ENCODE measurements at places on chromosomes 1 and 21.

DNA sequence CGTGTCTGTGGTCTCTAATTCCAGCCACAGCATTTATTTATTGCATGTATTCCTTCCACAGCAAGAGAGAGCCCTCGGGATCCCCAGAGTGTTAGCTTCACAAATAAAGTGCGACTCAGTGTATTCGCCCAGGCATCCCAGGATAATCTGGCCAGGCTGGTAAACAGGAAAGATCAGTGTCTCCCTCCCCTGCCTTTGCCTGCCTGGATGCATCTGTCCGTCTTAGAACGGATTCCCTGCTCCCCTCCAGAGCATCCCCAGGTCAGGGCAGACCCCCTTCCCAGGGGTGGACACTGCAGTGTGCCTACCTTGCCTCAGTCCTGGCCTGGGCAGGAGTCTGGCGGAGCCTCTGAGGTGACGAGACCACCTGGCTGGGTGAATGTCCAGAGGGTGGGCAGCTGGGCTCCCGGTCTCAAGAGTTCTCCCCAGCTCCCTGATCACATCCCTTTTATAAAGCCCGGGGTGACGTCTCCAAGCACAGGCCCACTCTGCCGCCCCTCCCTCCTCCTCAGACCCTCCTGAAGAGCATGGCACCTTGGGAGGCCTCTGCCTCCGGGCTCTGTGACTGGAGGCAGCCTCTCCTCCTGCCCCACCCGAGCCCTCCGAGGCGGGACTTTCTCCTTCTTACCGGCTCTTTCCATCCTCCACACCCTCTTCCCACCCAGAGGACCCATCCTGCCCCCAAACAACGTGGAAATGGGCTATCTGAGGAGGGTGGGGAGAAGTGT is at the start of gene KISS1:
Gene KISS1 (minus strand): TSS at position 424 of the 728 bp plus-strand sequence. CDS start 3,615 bp downstream, outside the sequence.
- DNase-seq: no peak

DNA sequence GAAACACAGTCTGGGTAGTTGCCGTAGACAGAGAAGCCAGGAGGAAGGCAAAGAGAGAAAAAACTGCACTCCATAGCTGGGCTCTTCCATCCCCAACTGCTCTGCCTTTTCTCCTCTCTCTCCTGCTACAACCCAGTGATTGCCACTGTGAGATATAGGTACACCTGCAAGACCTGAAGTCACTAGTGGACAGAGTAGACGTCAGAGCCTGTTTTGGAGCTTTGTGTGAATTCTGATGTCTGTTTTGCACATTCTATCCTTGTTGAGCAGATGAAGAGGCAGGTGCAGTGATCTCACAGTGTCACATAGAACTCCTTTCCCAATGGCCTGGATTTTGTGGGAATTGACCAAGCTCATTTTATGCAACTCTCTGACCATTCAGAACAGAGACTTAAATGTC is 2.2 kb downstream of the HAO2 start:
- no peak for DNase-seq

DNA sequence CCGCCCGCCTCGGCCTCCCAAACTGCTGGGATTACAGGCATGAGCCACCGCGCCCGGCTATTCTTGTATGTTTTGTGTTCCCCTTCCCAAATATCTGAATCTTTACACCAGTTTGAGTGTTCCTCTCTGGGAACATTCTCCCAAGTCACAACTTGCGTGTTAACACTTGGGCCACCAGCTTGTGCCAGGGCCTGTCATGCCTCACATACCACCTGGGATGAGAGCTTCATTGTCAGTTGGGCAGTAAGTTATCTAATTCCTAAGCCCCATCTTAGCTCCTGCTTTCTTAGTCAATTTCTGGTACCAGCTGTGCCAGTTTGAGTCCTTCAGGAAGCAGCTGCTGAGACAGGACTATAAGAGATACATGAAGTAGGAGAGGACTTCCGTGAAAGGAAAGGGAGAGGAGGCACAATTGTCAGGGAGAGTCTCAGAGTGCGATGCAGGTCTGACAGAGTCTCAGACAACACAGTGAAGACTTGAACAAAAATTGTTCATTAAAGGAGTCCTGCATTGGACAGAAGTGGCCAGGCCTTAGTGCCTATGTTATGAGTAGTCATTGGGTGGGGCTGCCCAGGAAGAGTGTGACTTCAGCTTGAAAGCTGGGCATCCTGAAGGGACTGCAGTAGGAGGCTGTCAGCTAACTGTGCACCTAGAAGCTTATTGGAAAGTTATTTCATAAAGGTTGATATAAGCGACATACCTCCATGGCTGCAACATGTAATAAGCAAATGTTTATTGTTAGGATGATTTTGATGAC is 17.3 kb downstream of the ZFYVE9 start:
- DNase-seq: no peak

DNA sequence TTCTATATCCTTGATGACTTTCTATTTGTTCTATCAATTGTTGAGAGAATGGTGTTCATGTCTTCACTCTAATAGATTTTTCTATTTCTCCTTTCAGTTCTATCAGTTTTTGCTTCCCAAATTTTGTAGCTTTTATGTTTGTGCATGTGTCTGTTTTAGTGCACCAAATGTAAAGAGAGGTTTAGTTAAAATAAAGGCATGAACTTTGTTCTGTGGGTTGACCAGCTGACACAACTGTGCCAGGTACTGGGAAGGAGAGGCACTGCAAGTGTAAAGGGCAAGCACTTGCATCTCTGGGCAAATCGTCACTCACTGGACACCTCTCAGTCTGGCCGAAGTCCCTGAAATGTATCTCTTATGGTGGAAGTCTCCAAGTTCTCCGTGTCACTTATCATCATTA is 38.6 kb upstream of the ABCD3 start:
- no peak for DNase-seq

DNA sequence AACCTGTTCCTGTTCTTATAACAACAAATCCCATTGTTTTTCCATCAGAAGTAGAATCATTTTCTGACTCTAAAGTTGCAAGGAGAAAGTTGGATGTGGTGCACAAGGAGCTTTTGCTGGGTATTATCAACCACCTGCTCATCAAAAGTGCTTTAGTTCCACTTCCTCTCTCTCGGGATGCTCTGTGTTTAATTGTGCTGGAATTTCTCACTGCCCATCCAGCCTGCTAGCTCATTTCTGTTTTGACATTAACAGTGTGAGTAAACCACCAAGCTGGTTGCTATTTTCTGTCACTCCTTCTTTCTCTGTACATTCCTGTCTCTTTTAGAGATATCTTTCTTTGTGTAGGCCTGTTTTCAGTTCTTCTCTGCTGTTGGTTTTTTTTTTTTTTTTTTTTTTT is 6.0 kb downstream of the KDM4A start:
- no peak for DNase-seq

DNA sequence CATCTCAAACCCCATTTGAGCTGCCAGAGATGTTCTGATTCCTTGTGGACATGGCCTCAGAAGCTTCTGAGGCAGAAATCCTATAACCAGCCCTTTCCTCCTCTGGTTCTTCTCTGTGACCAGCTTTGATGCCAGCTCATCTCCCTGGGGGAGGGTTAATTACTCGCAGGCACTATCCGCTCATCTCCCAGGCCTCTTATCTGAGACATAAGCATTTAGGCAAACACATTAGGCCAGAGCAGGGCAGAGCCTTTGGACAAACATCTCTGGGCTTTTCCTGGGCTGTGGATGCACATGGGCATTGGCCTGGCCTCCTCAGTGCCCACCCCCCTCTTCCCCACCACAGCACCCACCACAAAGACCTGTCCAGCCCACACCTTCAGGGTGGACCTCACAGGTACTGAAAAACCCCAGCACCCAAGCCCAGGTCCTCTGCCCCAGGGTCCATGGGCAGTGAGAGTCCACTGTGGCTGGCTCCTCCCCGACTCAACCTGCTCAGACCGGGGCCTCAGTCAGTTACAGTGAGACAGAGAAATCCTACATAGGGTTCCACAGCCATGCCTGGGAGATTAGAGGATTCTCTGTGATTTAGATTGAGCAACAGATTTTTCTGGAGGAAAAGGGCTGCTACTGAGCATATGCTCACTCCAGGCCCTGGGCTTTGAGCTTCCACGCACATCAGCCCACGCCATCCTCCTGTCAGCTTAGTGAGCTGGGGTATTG is 26.9 kb downstream of the IGSF21 start:
- no peak for DNase-seq

DNA sequence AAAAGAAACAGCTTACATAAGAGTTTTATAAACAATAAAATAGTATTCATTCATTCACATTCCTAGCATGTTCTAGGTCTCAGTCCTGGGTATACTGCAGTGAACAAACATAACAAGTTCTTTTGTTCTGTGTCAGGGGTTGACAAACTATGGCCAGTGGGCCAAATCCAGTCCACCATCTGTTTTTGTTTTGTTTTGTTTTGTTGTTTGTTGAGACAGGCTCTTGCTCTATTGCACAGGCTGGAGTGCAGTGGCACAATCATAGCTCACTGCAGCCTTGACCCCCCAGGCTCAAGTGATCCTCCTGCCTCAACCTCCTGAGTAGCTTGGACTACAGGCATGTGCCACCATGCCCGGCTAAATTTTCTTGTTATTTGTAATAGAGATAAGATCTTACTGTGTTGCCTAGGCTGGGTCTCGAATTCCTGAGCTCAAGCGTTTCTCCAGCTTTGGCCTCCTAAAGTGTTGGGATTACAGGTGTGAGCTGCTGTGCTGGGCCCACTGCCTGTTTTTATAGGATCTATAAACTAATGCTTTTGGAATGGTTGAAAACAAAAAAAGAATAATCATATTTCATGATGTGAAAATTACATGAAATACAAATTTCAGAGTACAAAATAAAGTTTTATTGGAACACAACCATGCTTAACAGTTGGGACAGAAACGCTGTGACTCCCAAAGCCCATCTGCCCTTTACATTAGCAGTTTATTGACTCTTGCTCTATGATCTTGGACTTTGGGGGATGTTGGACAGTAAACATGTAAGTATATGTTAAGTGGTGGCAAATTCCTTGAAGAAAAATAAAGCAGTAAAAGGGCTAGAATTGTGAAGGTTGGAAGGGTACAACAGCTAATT is 17.9 kb downstream of the CAPZA1 start:
- DNase-seq: no peak

GRCh38 chr1:114341299-114341698 is 169.7 kb downstream of the TRIM33 start:
- DNase-seq: no peak

- no peak for DNase-seq
Measured at GRCh38 chr1:210291786-210292230, 36.9 kb upstream of the HHAT start.

DNA sequence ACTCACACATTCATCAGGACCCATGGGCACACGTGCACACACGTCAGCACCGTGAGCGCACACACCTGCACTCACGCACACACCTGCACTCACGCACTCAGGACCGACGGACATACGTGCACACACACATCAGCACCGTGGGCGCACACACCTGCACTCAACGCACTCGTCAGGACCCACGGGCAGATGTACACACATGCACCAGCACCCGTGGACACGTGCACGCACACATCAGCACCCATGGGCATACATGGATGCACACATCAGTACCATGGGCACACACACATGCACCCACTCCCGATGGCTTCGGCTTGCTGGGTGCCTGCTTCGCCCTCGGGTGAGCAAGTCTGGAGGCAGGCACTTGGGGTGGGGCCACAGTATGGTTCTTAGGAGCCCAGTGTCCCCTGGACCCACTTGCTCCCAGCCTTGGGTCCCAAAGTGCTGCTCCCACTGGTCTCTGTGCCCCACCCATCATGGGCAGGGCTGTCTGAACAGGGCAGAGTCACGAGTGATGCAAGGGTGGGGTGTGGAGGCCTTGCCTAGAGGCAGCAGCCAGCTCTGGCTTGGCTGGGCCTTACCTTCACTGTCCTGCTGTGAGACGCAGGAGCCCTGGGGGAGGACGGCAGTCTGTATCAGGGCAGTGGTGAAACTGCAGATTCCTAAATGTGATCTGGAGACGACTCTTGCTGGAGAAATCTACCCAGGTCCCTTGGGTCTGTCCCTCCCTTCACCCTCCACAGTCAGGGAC is 49.8 kb downstream of the SKI start:
- DNase-seq: no peak

GRCh38 chr1:43530483-43531106 is at the start of gene PTPRF:
Gene PTPRF (plus strand): TSS chr1:43530883. CDS start chr1:43545076, 14,193 bp downstream.
- peak; percentile 13 for DNase-seq

DNA sequence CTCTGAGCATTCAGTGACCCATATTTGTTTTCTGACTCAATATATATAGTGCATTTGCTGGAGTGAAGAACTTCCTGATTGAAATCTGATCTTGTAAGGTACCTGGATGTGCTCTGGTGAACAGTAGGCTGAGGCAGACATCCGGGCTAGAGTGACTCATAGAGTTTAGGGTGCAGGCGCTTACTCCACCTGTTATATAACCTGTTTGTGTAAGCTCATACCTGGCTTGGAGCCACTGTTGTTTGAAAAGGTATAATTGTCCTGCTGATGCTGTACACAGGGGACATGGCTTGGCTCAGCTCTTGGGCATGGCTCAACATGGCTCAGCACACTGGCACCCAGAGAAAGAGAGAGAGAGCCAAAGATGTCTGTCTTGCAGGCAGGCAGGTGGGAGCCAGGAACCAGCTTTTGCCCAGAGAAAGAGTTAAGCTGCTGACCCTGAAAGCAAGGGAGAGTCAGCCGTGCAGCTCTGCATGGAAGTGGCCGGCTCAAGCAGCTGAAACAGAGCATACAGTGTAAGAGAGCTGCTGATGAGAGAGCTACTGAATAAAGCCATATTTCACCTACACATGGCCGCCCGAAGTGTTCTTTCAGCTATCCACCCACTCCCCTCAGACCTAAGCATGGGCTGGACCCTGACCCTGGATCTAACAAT is 43.2 kb downstream of the GJA5 start:
- DNase-seq: no peak

DNA sequence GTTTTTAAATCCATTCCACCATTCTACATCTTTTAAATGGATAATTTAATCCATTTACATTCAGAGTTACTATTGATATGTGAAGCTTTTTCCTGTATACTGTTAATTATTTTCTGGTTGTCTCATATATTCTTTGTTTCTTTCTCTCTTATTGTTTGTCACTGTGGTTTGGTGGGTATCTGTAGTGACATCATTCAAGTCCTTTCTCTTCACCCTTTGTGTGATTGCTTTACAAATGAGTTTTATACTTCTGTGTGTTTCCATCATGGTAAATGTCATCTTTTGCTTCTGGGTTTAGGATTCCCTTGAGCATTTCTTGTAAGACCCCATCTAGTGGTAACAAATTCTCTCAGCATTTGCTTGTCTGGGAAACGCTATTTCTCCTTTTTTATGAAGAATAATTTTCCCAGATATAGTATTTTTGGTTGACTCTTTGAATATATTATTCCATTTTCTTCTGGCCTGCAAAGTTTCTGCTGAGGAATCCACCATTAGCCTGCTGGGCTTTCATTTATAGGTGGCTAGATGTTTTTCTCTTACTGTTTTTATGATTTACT is 10.2 kb downstream of the LY9 start:
- DNase-seq: no peak

- peak; percentile 3 for DNase-seq
Measured at GRCh38 chr1:219773775-219774174, 154.6 kb downstream of the SLC30A10 start.

GRCh38 chr1:45009956-45010854 is 919 bp downstream of the HECTD3 start:
- DNase-seq: no peak

DNA sequence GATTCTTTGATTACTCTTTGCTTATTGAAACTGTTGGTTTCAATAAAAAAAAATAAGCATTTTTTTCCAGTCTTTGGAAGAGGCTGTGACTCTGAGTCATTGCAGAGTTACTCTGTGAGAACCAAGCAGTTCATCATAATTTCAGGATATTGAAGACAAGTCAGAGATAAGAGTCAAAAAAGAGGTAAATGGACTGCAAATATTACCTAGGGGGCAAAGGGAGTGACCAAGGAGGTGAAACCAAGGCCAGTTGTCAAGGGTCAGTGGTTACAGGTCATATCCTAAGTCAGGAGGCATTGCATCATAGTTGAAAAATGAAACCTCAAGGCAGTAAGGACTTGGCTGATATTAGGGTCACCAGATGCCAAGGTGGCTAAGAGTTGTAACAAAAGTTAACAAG is 597.1 kb upstream of the USP24 start:
- no peak for DNase-seq

GRCh38 chr1:154404511-154404931 is 622 bp upstream of the IL6R start:
- no peak for DNase-seq

Measured in naive B cell (primary cell).